ENCODE measurements at places on chromosomes 12 and 14.

- no peak for DNase-seq
Observed at GRCh38 chr14:26549571-26549970, 48.3 kb downstream of the NOVA1 start.

DNA sequence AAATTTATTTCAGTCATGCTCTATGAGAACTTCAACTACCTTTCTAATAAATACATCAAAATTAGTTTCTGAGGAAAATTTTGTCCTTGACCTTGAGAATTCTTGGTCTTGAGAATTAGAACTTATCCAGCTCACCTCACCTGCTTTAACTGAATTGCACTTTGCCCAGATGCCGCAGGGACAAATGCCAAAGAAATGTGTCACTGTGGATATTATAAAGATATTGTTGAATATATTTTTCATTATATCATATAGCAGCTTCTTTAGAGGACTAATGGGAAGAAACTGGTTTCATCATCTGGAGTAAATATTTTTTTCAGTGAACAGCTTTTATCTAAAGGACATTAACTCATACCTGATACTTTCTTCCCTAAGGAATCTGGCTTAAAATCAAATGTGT, 54.1 kb downstream of the LRP6 start:
- DNase-seq, result no peak

DNA sequence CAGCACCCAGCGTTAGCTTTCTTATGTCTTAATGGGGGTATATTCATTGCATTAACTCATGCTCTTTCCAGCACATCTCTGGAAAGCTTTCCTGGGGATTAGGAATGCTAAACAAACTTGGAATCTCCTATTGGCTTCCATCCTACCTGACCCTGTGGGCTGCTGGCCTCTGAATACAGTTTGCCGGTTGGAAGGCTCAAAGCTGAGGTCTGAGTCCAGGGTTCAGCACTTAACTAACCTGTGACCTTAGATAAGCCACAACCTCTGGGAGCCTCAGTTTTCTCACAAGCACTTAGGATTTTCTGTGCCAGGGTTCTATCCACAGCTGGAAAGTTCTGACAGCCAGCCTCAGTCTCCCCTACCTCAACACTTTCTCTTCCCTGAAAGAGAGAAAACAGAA, 12.9 kb upstream of the RND1 start:
- DNase-seq, result no peak

DNA sequence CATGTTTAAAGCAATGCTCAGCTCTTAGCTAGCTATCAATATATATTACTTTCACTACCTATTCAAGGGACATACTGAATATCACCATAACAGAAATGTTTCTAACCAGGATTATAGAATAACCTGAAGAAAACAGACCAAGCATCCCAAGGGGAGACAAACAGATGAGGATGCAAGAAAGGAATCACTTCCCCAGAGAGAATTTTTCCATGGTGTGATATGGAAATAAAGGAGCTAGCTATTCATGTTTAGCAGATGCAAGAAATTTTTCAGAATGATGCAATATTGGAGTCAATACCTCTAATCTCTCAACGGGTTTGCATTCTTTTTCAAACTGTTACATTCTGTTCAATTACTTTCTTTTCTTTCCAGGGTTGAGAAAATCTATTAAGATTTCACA, 538.9 kb upstream of the FLRT2 start:
- DNase-seq, result no peak
